ENCODE measurements at places on chromosomes 5 and 9.
A peak's percentile ranks its signal among the peaks of the same experiment; 100 is the strongest.

- no peak for DNase-seq
Measured at GRCh38 chr5:67536866-67537265, 340.3 kb upstream of the CD180 start.

DNA sequence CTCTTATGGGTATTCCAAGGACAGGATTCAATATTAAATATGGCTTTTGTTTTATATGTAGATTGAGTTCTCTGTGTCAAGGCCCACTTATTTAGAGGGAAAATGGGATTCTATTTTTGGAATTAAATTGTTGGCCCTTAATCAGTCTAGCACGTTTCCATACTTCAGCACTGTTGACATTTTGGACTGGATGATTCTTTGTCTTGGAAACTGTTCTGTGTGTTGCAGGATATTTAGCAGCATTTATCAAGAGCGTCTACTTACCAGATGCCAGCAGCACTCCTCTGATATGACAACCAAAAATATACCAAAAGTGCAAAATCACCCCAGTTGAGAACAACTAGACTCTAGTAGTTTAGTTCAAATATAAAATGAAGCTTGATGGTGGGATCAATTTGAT is 1027.0 kb upstream of the COX7C start:
- no peak for DNase-seq

DNA sequence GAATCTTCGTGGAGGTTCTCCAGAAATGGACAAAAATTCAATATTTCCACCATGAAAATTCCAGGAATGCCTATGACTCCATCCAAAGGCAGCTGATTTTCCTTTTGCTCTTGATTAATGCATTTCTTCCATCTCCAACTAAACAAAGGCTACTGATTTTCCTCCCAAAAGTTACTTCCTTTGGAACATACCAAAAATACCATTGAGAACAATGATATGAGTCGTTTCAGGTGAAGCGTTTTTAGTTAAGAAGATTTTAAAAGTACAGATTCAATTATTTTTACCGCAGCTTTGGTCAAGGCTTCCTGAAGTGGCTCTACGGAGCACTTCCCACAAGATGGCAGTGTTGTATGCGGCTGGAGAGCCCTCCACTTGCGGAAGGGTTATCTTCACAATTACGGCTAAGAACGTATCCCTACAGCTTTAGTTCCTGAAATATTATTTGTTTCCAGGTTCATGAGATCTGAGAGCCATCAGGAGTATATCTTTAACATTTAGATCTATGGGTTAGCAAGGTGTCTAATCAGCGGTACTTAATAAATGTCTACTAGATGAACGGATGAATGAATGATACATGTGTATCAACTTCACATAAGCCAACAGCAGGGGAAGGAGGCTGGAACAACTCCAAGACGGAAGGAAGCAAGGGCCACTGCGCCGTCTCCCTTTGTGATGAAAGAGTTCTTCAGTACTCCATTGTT is 35.9 kb upstream of the ARSB start:
- DNase-seq, result peak; percentile 9

GRCh38 chr5:170437621-170438375 is 48.6 kb upstream of the KCNMB1 start:
- DNase-seq, result no peak

DNA sequence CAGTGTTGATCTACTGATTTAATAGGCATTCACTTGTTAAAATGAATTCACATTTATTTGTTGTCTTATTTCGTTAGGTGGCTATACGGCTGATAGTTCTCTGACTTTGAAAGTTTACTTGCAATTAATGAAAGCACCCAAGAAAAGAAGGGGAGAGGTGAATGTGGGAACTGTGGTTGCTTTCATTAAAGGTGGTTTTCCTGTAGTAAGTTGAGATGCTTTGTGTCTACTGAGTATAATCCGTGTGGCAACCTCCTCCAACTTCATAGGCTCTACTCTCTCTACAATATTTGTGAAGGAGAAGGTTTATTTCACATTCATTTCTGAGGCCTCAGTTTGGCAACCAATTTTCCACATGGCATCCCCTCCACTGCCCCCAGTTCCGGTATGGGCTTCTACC is 12.8 kb upstream of the MACIR start:
- no peak for DNase-seq

GRCh38 chr9:119375892-119376291 is 6.7 kb upstream of the BRINP1 start:
- DNase-seq, result no peak
